Stimulated activated CD4-positive, alpha-beta T cell treated with anti-CD3 and anti-CD28 coated beads, Interleukin-15, amount 100 ng/mL, for 1 hour (primary cell): ENCODE measurements at places on chromosomes 12 and 14.

GRCh38 chr12:69906411-69907216, 81.6 kb downstream of the MYRFL start:
- no peak for DNase-seq

DNA sequence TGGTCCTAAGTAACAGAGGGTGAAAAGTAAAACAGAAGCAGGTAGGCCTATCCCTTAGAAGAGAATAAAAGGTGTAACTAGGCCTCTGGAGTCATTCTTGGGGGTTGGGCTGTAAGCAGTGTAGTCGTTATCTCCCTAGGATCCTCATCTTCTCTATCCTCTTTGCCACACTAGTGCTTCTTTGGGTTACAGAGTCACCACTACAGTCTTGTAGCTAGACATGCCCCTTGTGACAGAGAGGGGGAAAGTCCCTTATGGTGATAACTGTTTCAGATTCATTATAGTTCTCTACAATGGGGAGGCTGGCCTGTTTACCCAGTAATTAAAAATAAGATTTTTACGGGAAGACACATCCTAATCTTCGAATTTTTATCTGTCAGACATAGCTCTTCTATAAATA, 16.4 kb upstream of the SRP54 start:
- DNase-seq = no peak

DNA sequence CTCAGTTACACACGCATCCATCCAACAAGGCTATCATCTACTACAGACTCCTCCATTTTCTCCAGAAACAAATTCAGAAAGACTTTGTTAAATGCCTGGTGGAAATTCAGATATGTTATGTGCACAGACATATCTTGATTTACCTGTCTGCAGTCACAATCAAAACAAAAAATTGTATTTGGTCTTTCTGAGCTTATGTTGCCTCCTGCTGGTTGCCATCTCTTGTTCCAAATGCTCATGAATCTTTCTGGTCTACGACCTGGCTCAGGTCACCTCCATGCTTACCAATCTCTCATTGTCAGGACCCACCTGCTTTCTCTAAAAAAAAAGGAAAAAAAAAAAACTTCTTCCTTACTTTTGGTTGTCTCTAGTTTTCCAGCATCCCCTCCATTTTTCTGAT, 169.2 kb upstream of the PLXNC1 start:
- no peak for DNase-seq

GRCh38 chr14:56159066-56159465, 40.9 kb downstream of the PELI2 start:
- DNase-seq = no peak

- no peak for DNase-seq
These were observed 128.4 kb downstream of the METTL25 start for GRCh38 chr12:82486524-82487235.
